ENCODE measurements at places on chromosomes 7 and 10. TPM values are rescaled to one million over a fixed set of nuclear protein-coding genes. Genes with fewer than 3 reads are reported as not detected.
A peak's percentile ranks its signal among the peaks of the same experiment; 100 is the strongest.

- DNase-seq: no peak
These were observed 19.7 kb upstream of the PTPRZ1 start for GRCh38 chr7:121853307-121853706.

DNA sequence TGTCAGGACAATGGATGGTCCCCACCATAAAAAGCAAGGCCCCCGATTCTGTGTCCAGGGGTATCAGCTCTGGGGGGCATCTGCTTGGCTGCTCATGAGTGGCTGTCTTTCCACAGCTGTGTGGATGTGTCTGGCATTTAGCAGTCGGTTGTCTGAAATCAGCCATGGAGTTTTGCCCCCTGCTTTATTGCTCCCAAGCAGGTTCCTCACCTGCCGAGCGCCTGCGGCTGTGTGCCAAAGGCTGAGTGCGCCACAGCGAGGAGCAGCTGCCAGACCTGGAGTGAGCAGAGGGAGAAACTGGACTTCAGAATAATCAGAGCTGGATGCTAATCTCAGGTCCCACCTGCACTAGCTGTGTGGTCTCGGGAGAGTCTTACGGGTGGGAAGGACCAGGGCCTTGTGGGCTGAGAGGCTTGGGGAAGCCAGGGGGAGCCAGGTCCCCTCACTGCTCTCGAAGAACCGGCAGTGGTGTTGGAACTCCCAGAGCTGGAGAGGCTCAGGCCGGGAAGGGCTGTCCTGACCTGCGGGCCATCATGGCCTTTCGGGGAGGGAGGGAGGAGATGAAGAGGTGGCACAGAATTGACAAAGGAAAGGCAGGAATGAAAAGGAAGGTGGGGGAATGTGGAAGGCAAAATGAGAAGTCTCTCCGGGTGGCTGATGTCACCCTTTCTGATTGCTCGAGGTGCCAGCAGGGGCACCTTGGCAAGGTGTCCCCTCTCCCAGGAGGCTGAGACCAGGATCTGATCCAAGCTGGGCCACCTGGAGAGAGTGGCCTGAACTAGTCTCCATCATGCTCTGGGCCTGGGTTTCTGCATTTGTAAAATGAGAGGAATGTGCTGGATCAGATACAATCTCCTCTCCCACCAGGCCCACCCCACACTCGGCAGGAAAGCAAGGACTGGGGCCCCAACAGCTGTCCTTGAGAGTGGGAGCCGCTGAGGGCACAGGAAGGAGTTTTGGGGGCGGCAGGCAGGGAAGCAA is 30.2 kb upstream of the LEP start:
- DNase-seq: no peak

The PRPS1L1 gene
- polyA plus RNA-seq: not detected

The ZNF853 gene
- polyA plus RNA-seq: 3.4 TPM

- DNase-seq: no peak
These were observed 140.5 kb downstream of the CUX1 start for GRCh38 chr7:101957744-101958525.

The DDX50 gene
- polyA plus RNA-seq: 24.0 TPM

The CFAP46 gene
- 3.8 TPM for polyA plus RNA-seq

The PCDH15 gene
- polyA plus RNA-seq: 1.5 TPM

GRCh38 chr10:73581918-73582317 is 9.2 kb downstream of the USP54 start:
- DNase-seq: no peak

The PROSER2 gene
- 8.1 TPM for polyA plus RNA-seq

DNA sequence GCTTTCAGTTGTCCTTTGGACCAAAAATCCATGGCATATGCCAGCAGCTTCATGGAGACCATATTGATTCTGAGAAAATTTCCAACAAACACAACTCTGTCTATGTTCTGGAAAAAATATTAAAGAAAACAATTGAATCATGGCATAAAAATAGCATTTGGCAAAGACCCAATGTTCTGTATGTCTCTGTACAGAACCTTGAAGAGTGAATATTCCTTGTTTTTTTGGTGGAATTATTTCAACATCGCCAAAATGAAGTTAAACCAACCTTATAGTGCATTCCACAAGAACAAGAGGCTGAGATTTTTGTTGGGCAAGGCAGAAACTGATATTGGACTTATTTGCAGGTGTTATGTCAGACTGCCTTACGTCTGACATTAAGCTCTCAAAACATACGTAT is 53.3 kb upstream of the SLC16A12 start:
- DNase-seq: no peak

The VGF gene
- 2.2 TPM for polyA plus RNA-seq

GRCh38 chr7:130151591-130152492 is 53.4 kb downstream of the TMEM209 start:
- no peak for DNase-seq

The HTR5A gene
- not detected for polyA plus RNA-seq

DNA sequence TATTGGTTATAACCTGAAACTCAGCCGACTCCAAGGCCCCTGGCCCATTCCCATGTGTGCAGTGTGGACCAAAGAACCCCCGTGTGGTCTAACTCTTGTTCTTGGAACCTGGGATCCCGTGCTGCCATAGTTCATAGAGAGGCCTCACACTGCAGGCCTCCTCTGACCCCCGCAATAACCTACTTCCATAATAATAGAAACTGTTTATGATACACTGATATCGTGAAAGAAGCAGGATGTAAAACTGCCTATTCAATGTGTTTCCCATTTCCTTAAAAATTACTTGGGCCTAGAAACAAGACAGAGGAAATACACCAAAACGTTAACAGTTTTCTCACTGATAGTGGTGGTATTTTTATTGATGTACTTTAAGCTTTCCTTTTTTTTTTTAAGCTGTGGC is 109.2 kb upstream of the KDM7A start:
- no peak for DNase-seq

The NHLRC2 gene
- polyA plus RNA-seq: 4.5 TPM

GRCh38 chr7:129072479-129073011 is 17.6 kb upstream of the TNPO3 start:
- no peak for DNase-seq

The PTPN12 gene
- polyA plus RNA-seq: 19.2 TPM

The OGDHL gene
- polyA plus RNA-seq: 247 TPM

The UNC5B gene
- 5.5 TPM for polyA plus RNA-seq

The C10orf62 gene
- polyA plus RNA-seq: 0.77 TPM

DNA sequence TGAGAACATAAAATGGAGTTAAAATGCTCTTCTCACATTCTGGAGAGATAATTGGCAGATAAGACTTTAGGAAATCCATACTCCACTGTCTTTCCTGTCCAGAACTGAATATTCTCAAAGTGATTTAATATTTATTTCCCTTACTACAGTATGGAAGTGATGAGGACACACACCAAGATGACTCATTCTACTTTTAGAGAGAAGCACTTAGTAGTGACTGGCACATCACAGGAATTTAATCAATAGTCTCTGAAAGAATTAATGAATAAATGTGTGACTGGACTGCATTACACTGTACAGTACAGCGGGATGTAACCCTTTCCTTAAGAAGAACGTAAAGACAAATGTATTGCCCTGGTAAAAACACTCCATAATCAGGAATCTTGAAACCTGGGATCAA is 116.7 kb downstream of the SEMA3E start:
- DNase-seq: no peak

The CALCR gene
- polyA plus RNA-seq: 0.97 TPM

The ESYT2 gene
- polyA plus RNA-seq: 19.4 TPM

DNA sequence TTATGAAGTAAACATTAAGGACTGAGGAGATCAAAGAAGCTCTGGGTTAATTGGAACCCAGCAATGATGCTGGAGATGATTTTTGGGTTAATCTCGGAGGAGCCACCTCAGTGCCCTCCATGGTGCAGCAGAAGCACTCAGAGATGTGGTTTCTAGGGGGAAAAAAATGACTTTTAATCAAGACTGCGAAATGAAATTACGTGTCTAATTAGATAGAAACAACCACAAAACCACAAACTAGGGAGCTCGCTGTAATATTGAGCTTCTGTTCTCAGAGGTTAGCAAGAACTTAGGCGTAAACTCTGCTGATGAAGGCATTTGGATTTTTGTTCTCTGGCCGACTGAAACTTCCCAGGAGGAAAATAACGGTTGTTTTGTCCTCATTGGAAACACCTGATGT is 319.0 kb downstream of the GRID1 start:
- no peak for DNase-seq

The SEMA3E gene
- 0.15 TPM for polyA plus RNA-seq

DNA sequence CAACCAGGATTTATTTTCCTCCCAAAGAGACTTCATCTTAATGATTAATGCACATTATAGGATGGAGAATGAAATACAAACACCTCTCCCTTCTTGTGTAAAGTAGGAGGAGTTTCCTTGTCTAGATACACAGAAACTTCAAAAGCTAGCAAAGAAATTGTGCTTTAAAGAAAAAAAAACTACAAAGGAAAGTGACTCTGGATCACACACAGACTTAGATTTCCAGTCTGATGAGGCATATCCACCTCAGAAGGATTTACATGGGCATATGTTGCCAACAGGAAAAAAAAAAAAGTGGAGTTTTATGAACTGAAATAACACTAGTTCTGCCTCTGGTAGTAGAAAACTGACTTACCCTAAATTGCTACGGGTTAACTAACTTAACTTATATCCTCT is 449.6 kb downstream of the KCNMA1 start:
- no peak for DNase-seq

DNA sequence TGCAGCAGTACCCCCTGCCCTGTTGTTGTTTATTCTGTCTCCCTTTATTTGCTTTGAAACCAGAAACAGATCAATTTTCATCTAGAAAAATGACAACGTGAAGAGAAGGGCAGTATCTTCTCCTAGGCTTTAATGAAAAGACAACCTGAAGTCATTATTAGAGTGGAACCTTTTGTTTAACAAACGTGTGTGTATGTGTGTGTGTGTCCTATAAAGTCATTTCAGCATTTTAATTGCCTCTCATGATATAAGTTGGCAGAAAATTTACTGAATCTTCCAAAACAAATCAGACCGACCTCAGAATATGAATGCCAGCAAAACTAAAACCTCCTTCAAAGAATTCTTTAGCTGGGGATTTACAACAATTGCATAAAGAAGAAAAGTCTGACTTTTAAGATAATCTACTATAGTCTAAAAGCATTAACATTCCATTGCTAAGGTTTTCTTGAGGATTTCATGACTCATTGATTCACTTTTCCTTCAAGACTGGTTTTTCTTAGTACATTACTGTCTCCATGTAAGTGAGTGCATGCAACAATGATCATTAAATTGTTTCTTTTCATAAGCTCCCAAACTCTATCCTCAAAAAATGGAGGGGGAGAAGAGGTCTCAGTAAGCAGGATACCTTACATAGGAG is 3.2 kb downstream of the GLI3 start:
- DNase-seq: no peak

- peak; percentile 58 for DNase-seq
These were observed 3.4 kb downstream of the TACR2 start for GRCh38 chr10:69413221-69413865.

- peak; percentile 53 for DNase-seq
These were observed 37.7 kb downstream of the ASB13 start for GRCh38 chr10:5628451-5629302.

- DNase-seq: no peak
These were observed 204.5 kb upstream of the GHITM start for GRCh38 chr10:83934641-83935338.

The UTF1 gene
- polyA plus RNA-seq: not detected

DNA sequence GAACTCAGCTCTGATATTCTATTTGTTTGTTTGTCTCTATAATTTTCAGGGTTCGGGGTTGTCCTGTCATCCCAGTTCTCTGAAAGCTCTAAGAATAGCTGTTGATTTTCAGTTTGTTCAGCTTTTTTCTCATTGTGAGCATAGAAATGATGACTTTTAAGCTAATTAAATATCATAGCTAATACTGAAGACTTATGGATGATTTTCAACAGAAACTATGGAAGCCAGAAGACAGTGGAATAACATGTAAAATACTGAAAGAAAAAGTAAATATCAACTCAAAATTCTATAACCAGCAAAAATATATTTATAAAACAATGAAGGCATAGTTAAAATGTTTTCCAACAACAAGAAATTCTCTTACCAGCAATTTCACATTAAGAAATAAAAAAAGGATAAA is 96.4 kb upstream of the ETV1 start:
- DNase-seq: no peak

The LRIT1 gene
- polyA plus RNA-seq: not detected

DNA sequence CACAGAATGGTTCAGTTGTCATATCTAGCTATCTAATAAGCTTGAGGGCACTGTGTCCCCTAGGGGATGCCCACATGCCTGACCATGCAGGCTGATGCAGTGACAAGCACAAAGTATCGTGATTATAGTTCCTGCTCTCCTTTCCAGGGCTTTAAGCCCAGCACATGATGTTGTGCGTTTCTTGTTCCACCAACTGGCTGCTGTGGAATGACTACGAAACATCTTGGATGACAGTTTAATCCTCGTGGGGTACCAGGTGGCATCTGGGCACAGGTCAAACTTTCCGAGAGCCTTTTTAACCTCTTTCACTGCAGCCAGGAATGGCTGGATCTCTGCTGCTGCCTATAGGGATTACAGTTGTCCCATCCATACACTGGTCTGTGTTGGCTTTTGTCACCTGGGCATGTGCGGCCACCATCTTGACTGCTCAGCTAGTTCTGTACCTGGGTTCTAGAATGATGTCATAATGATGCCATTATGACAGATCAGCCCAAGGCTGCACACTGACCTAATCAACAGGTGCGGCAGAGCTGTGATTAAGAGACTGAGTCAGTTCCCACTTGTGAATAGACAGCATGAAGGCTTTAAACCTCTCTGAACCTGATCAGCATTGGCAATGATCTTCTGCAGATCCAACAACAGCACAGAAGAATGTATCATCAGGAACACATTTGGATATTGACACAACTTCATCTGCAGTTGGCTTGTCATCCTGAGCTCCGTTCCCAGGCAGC is 144.1 kb downstream of the DLG5 start:
- no peak for DNase-seq

DNA sequence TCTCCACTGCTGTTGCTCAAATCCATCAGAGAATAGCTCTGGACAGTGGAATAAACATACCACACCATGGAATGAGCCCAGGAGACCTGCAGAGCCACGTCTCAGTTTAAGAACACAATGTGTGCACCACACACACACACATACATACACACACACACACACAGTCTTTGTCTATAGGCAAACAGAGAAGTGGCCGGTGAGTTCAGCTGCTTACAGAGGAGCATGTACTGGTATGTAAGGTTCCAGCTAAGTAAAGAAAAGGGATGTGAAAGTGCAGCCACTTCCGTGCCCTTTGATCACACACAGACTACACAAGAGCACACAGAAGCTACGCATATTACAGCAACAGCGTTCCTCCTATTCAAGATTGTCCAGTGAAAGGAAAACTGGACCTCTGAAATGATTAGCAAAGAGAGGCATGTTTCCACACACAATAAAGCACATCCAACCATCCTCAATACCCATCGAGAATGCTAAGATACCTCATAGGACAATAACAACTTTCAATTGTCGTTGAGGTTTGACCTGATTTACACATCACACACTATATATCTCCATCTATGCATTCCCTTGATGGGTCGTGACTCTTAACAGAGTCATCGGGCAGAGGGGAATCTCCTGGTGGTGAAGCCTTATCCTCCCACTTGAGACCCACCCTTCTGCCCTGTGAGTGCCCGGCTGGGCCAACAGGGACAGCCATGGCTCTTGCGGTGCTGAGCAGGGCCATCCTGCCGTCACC is 23.6 kb downstream of the SLC35B4 start:
- no peak for DNase-seq

DNA sequence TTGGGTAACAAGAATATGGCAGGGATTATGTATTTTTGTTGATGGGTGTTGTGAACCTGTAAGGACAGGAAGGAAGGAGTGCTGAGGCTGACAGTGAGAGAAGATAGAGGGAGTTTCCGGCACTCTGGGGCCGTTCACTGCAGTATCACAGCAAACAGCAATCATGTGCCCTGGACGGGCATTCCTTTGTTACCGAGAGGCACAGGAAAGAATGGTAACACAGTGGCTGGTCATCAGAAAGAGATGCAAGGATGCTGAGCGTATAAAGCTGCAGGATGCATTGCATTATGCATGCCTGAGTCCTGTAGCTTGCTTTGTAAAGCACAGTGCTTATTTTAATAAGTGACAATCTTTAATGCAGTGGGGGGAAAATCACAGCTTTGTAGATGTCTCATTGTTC is 286.8 kb downstream of the RPS24 start:
- no peak for DNase-seq
